Transverse colon (tissue), 4 donors: ENCODE measurements at places on chromosomes 11 and 22. TPM values are rescaled to one million over a fixed set of nuclear protein-coding genes. Genes with fewer than 3 reads are reported as not detected.
A peak's percentile ranks its signal among the peaks of the same experiment; 100 is the strongest.

GRCh38 chr22:44276706-44277356, 35.9 kb downstream of the SHISAL1 start:
- no peak for DNase-seq

GRCh38 chr11:46759196-46759595, 40.2 kb downstream of the F2 start:
- no peak for DNase-seq

OR51B2 gene
- total RNA-seq = not detected

XKR3 gene
- not detected for total RNA-seq

CLNS1A gene
- total RNA-seq = 67.6 TPM

DNA sequence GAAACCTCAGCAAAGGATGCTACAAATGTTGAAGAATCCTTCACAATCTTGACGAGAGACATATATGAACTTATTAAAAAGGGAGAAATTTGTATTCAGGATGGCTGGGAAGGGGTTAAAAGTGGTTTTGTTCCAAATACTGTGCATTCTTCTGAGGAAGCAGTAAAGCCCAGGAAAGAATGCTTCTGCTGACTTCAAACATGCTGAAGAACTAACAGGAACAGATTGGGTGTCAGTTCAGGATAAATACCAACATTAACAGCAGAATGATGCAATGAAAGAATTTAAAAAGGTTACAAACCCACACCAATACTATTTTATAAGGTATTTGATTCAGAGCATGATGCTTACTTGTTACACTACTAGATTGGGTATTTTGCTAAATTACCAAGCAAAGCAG, 33.9 kb downstream of the RAB39A start:
- no peak for DNase-seq

DNAJB7 gene
- total RNA-seq = 0.64 TPM

DNA sequence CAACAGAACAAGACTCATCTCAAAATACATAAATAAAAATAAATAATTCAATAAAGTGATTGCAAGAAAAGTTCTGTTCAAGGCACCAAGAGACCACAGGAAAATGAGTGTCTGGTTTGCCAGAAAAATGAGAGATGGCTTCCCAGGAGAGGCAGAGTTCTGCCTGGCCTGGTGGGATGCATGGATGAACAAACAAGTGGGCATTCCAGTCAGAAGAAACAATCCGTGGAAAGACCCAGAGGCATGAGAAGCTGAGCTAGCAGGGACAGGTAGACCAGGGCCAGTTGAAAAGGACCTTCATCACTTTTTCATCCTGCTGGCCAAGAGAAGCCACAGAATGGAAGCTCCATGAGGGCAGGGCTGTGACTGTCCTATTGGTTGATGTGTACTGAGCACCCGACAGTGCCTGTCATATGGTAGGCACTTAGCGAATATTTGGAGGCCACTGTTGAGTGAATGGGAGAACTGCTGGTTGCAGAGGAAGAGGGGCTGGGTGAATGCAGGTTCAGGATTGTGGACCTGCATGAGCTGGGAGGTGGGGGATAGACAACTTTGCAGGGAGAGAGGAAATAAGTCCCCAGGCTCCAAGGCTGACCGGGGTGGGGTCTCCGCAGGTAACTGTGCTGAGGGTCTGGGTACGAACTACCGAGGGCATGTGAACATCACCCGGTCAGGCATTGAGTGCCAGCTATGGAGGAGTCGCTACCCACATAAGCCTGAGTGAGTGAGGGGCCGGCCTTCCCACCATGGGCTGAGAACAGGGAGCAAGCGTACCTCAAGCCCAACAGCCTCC, 3.7 kb downstream of the F2 start:
- no peak for DNase-seq

DNA sequence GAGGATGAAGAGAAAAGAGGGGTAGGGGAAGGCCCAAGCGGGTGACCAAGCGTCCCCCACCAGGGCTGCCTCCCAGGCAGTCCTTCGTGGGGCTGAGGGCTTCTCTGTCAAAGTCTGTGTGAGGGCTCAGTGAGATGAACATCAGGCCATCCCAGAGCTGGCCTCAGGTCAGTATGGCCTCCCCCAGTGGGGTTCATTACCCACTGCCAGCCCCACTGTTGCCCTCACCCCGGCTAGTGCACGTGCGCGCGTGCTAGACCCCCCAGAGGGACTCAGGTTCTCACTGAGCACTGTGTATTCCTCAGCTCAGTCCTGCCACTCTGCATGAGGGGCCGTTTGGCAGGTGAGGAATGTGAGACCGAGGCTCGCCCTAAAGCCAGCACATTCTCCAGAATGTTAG, 3.3 kb downstream of the KDELR3 start:
- no peak for DNase-seq

GRCh38 chr22:25137577-25138525, 61.8 kb upstream of the CRYBB3 start:
- DNase-seq = no peak

GRCh38 chr11:5631417-5631816, 6.6 kb downstream of the TRIM34 start:
- no peak for DNase-seq

KCNC1 gene
- total RNA-seq = not detected

DNA sequence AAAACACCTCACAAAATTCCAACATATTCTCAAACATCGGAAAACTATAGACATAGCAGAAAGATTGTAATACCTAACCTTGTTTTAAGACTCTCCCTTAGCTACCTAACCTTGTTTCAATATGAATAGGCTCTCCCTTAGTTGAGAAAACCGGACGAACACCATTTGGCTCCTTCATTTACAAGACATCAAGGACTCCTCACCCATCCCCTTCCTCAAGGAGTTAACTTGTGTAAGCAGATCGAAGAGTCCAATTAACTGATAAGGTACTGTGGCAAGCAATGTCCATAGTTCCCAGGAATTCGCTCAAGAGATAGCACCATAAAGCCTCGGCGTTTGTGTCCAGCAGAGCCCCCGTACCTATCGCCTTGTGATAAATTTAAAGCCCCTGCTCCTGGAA, 4.6 kb upstream of the ACRV1 start:
- DNase-seq = no peak

DNA sequence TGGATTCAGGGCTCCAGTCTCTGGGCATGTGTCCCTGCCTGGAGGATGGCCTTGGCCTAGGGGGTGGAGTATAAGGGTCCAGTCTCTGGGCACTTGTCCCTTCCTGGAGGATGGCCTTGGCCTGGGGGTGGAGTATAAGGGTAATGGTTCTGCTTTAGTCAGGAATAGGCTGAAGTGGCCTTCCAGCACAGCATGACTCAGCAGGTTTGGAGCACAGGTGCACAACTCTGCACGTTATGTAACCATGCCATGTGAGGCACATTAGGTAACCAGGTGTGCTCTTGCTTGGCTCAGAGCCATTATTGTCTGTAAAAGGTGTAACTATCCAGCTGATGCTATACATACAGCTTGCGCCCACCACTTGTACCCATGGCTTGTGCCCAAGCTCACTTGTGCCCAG, 48.4 kb upstream of the POLD3 start:
- no peak for DNase-seq

- no peak for DNase-seq
These were observed 34.9 kb downstream of the RPL27A start for GRCh38 chr11:8717544-8717875.

- no peak for DNase-seq
These were observed 894.2 kb downstream of the NTM start for GRCh38 chr11:132264616-132265015.

DNA sequence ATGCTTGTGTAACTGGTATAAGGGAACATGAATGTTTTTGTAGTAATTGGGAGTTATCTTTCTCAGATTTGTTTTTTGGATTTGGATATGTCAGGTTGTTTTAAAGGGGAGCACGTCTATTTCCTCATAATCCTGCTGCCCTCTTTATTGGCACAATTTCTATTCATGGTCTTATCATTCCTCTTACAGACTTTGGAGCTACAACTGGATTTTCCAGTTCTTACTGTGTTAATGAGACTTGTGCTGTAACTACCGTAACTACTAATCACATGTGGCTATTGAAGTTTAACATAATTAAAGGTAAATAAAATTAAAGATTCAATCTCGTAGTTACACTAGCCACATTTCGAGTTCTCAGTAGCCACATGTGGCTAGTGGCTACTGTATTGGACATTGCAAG, 1.9 kb downstream of the FDX1 start:
- DNase-seq = no peak

GRCh38 chr22:27462190-27462589, 339.4 kb downstream of the MN1 start:
- DNase-seq = no peak

DNA sequence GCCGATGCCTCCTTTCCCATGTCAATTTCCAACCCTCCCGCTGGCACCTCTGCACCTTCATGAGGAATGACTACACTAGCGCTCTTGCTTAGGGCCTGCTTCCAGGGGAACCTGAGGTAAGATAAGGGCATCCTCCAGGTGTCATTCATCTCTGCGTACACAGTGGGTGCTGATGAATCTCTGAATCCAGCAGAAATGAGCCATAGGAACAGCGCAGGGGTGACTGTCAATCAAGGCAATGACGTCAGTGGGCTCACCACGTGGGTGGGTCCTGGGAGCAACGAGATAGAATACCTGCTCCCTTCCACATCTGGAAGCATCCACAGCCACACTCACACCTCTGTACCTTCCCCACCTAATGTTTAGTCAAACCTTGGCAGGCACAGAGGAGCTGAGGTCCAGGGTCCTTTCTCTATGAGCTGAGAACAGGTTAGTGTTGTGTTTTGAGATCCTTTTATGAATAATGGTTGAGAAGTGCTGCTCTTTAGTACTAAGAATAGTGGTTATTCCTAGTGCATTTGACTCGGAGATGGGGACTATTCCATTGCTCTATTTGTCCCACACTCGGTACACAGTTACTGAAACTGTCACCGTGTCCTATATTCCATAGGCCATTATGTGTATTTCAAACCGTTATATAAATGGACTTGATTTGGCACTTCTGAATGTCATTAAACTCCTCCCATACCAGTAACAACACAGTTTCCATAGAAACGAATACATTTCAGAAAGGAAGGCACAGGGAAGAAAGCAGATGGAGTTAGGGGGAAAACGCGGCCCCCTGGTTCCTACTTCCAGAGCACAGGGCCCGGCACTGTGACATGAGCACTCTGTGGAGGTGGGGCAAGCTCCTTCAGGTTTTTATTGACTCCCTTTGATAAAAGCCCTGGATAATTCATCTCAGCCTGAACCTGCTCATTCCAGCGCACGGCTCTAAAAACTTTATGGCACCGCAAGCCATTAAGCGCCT, 193.4 kb downstream of the ST3GAL4 start:
- DNase-seq = no peak

APOA5 gene
- total RNA-seq = not detected

GRCh38 chr22:43474161-43475101, 62.6 kb downstream of the MPPED1 start:
- DNase-seq = no peak

SMIM35 gene
- total RNA-seq = not detected

GRCh38 chr11:115922876-115923275, 418.7 kb upstream of the CADM1 start:
- DNase-seq = peak; percentile 21

- DNase-seq = no peak
These were observed 133.3 kb downstream of the TBC1D22A start for GRCh38 chr22:46895753-46896152.

DNA sequence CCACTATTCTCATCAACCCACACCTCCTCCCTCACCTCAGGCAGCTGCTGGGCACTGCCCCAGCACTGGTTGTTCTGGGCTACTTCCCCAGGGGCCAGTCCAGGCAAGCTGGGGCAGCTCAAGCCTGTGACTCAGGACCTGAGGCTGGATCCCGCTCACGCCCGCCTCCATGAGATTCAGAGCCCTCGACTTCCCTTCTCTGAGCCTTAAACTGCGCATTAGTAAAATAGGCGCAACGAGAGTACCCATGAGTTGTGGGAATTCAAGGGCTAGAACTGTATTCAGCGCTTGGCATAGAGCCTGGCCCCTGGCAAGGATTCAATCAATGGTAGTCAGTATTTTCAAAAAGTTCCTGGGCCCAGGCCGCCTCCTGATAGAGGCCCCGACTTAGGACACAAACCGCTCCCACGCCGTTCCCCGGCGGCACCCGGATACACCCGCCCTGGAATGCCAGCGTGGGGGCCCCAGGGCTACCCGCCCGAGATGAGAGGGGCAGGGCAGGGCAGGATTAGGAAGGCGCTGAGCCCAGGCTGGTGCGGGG, 723 bp upstream of the CD82 start:
- DNase-seq = peak; percentile 63

DNA sequence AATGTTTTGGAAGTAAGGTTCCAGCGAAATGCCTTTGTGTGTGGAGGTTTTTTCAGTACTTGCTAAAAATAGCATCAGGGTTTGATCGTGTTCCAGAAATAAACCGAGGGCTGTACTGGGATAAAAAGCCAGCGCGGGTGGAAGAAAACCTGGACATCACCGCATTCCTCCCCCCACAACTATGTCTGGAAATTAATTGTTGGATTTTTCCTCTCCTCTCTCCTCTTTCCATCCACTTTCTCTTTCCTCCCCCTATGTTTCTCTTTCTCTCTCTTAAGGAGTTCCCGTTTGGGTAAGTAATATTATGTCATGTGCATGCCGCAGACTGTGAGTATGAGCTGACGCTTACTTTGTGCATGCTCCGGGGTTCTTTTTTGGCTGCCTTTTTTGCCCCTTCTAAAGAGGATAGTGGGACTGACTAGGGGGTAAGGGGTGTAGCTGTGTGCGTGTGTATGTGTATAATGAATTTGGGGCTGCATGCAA, 104.2 kb upstream of the HSD17B12 start:
- DNase-seq = no peak

BUD13 gene
- total RNA-seq = 14.3 TPM

- DNase-seq = peak; percentile 88
These were observed at the start of gene SLC29A2 for GRCh38 chr11:66371627-66372415. SLC29A2 (minus strand) TSS chr11:66371760; CDS start chr11:66371591, 169 bp downstream.

- DNase-seq = peak; percentile 57
These were observed 48.8 kb downstream of the STIM1 start for GRCh38 chr11:3904228-3904627.

DNA sequence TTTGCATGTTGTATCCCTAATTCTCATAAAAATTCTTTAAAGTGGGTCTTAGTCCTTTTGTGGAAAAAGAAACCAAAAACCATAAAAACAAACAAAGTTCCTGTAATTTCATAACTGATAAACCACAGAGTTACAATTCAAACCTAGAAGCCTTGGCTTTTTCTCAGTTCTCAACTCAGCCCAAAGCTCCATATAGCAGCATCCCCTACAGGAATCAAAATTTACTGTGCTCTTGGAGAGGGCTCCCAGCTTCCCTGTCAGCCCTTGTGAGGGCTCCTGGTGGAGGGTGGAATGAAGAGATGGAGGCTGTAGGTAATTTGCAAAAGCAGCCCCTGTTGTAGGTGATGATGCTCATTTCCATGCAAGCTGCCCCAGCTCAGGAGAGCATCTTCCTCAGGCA, 506.1 kb upstream of the KIRREL3 start:
- DNase-seq = no peak

DNA sequence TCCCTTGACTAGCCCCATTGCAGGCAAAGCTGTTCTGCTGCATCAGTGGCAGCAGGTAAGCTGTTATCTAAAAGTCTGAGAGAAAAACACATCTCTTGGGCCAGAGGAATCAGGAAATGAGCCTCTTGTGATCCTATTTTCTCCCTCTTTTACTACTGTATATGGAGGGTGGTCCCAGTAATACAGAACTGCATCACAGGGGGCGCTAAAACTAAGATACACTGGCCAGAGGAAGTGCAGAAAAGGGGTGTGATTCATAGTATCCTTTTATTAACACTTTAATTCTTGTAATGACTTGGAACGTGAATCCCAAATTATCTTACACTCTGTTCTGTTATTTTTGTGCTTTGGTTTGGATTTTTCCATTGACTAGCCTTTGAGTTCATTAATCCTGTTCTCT, 8.8 kb upstream of the MED17 start:
- DNase-seq = no peak

APOA4 gene
- total RNA-seq = not detected

ASRGL1 gene
- total RNA-seq = 14.9 TPM

- no peak for DNase-seq
These were observed 878.5 kb upstream of the LRRC4C start for GRCh38 chr11:42337786-42338455.
